ENCODE measurements at places on chromosomes 4 and X.

- no peak for DNase-seq
These were observed 570.4 kb upstream of the DIPK2B start for GRCh38 chrX:45771114-45771513.

- no peak for DNase-seq
These were observed 687.1 kb upstream of the MAGEB2 start for GRCh38 chrX:29528281-29528680.

DNA sequence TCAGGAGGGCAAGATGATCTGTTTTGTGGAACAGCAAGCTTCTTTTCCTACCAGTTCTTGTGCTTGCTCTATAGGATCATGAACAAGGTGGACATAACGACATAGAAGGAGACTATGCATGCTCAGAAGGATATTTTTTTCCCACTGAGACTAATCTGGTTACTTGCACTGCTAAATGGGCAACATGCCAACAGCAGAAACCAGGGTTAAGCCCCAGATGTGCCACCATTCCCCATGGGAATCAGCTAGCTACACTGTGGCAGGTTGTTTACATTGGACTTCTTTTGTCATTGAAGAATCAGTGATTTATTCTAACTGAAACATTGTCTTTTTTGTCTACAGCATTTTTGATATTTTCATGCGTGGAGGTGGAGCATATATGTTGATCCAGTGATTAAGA is 165.6 kb downstream of the C4orf33 start:
- no peak for DNase-seq

GRCh38 chrX:12777670-12778069 is 13.5 kb upstream of the PRPS2 start:
- DNase-seq, result no peak

DNA sequence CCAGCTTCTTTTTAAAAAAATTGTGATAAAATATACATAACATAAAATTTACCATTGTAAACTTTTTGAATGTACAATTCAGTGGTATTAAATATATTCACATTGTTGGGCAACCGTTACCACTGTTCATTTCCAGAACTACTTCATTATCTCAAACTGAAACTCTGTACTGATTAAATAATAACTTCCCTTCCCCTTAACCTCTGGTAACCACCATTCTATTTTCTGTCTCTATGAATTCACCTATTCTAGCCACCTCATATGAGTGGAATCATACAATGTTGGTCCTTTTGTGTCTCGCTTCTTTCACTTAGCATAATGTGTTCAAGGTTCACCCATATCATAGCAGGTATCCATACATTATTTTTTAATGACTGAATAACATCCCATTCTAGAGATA is 8.3 kb downstream of the GPR50 start:
- no peak for DNase-seq

- no peak for DNase-seq
These were observed 88.5 kb downstream of the PHKA2 start for GRCh38 chrX:18895189-18895951.

DNA sequence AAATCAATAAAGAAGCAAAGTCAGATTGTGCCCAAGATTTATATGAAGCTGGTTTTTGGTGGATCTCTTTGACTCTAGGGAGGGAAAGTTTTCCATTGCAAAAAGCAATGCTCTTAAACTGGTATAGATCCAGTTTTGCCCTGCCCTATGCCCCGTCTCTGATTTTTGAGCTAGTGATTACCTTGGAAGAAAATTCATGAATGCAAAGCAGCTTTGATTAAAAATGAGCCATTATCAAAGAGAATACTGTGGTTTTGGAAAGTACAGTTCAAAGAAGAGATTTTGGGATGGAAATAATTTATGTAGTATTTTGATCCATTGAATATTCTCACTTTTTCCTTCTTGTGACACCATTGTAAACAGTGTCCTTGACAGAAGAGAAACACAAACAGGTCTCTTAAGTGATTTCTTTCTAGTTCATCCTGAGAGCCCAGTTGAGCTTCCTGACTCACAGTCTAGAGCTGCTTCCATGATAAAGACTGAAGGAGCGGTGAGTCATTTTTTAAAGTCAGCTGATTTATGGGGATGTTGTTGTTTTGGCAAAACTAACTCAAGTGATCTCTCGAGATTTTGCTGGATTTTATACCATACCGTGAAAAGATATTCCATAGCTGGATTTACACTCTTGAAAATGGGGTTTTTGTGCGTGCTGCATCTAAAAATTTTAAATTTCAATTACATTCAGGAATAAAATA is 76.7 kb downstream of the AFF1 start:
- DNase-seq, result no peak

All from stimulated activated CD4-positive, alpha-beta T cell treated with anti-CD3 and anti-CD28 coated beads, Interleukin-12 subunit alpha, Interleukin-12 subunit beta, amount 100 ng/mL, for 48 hours (primary cell).